ENCODE measurements at places on chromosomes 5 and 9.
A peak's percentile ranks its signal among the peaks of the same experiment; 100 is the strongest.

- no peak for DNase-seq
These were observed 186.6 kb upstream of the MEF2C start for GRCh38 chr5:89069591-89069990.

DNA sequence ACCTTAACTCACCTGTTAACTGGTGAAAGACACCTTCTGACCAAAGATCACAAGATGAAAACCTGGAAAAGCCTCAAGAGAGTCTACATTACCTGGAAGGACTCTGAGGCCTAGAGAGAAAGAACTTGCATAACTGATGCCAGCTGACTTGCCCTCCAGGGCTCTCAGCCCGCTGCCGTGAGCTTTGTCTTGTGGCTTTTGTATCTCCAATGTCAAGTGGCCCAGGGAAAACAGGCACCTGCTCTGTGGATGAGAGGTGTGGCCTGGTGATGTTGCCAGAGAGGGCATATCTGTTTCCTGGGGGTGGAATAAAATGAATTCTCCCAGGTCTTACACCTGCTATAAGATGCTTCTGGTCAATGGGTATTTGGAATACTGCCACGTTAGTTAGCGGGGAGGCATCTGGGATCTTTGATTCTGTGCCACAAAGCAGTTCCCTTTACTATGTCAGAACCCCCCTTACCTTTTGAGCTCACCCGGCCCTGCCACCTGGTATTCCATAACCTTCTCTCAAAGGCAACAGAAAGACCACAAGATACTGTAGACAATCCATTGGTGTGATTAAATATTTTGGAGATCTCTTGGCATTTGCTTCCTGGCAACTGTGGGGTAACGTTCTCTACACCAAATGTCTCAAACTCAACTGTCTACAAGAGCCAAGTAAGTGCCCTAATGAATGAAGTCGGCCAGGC lies 54.9 kb upstream of the N4BP3 start:
- no peak for DNase-seq

DNA sequence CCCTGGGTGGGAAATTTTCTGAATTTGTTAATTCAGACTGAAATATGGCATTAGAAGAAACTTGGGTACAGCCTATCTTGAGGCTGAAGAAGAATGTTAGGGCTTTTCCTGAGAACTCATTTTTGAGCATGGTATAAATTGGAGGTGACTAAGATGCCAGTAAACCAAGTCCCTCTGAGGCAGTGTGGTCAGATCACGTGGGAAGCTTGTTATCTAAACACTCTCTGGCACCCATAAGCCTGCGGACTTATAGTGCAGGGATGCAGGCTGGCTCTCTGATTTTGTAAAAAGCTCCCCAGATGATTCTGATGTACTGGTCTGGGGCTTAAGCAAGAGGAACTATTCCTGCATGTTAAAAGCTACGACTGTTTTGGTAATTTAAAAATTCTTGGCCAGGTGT lies 34.3 kb downstream of the MTMR12 start:
- no peak for DNase-seq

DNA sequence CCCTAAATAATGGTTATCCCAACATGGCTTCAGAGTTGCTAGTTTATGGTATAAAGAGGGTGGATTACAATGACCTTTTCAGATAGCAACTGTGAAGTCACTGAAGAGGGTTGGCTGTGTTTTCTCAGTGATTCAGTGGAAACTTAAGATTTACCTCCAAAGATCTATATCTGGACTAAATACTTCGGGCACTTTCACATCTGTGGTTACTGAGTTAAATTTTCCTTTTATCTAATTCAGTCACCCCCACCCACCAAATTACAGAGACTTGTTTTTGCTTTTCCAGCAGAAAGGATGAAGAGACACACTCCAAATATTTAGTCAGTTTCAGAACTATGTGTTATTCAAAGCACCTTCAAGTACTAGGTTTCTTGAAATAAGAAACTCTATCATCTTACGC lies 573.2 kb downstream of the CCDC171 start:
- DNase-seq = no peak

- DNase-seq = no peak
These were observed 709 bp downstream of the UAP1L1 start for GRCh38 chr9:137077758-137078693.

DNA sequence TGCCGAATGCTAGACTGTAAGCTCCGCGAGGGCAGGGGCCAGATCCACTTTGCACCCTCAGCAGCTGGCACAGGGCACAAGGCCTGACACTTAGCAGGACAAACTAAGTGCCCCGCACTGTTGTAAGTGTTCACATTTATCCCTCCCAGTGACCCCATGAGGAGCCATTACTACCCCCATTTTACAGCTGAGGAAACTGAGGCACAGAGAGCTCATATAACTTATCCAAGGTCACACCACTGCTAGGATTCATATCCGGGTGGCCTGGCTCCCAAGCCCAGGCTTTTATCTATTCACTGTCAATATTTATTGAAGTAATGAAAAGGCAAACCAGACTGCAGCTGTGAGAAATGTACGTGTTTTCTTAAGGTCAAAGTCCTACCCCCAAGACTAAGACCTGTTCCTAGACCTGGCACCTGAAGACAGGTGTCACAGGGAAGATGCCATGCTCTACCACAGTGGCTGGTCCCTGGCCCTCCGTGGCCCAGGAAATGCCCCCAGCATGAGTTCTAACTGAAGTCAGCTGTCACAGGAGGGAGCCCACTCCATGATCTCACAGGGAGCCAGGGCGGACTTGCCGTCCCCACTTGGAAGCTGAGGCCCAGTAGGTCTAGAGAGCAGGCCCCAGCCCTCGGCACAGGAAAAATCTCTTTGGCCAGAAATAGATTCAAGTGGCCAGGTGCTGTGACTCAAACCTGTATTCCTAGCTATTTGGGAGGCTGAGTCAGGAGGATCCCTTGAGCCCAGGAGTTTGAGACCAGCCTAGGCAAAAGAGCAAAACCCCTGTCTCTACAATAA lies 74.7 kb upstream of the IL17B start:
- DNase-seq = no peak

GRCh38 chr5:24621792-24622191 lies 23.0 kb downstream of the CDH10 start:
- DNase-seq = peak; percentile 82

- DNase-seq = no peak
These were observed 95.4 kb downstream of the KIAA0825 start for GRCh38 chr5:94523018-94523417.
